ENCODE measurements at places on chromosomes 4 and X. TPM values are rescaled to one million over a fixed set of nuclear protein-coding genes. Genes with fewer than 3 reads are reported as not detected.

Gene NEXMIF
- total RNA-seq = not detected

Gene PASD1
- not detected for total RNA-seq

Gene RAB9A
- total RNA-seq = 30.7 TPM

Gene ALAS2
- not detected for total RNA-seq

GRCh38 chr4:10253765-10254164 is 137.2 kb upstream of the WDR1 start:
- no peaks in the 10 kb centered on the region for H3K36me3 ChIP-seq
- no peaks in the 10 kb centered on the region for H3K27me3 ChIP-seq
- H3K27ac ChIP-seq = no peak overlapping the region
- H3K4me3 ChIP-seq = no peak overlapping the region
- H3K4me1 ChIP-seq = no peaks in the 10 kb centered on the region

GRCh38 chr4:95764961-95765360 is 74.9 kb upstream of the PDHA2 start:
- H3K4me3 ChIP-seq = no peak overlapping the region
- H3K36me3 ChIP-seq = no peaks in the 10 kb centered on the region
- DNase-seq = no peak
- H3K4me1 ChIP-seq = 0 out of 2 replicates have a peak, but pooled peaks cover 6% of the 10 kb centered on the region
- H3K27me3 ChIP-seq = no peaks in the 10 kb centered on the region

GRCh38 chr4:123350191-123350544 is 46.4 kb upstream of the SPRY1 start:
- H3K4me3 ChIP-seq = no peak overlapping the region
- peak; percentile 40 for DNase-seq

DNA sequence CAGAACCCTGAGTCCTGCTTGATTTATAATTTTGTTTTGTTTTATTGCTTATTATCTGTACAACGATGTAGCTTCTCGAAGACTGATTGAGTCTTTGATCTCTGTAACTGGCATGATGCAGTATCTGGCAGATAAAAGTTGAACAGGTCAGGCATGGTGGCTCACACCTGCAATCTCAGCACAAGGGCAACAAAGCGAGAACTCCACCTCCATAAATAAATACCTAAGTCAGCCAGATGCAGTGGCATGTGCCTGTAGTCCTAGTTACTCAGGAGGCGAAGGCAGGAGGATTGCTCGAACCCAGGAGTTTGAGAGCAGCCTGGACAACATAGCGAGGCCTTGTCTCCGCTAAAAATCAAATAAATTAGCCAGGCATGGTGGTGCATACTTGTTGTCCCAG is 15.7 kb upstream of the WDR19 start:
- no peak overlapping the region for H3K4me3 ChIP-seq
- no peaks in the 10 kb centered on the region for H3K4me1 ChIP-seq
- H3K36me3 ChIP-seq = no peaks in the 10 kb centered on the region
- no peak for DNase-seq

DNA sequence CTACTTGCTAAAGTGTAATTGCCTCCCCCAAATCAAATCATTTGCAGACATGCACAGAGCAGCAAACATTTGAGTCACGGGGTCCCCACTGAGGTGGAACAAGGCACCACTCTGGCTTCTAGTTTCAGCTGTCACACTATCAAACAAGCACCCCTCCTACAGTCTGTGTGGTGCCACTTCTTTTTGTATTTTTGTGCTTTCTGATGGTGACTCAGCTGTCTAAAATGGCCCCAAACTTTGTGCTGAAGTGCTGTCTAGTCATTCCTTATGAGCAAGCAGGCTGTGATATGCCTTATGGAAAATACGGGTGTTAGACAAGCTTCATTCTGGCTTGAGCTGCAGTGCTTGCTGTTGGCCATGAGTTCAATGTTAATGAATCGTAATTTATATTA is 15.4 kb downstream of the IGFBP7 start:
- DNase-seq = no peak
- no peaks in the 10 kb centered on the region for H3K4me1 ChIP-seq
- no peaks in the 10 kb centered on the region for H3K36me3 ChIP-seq

DNA sequence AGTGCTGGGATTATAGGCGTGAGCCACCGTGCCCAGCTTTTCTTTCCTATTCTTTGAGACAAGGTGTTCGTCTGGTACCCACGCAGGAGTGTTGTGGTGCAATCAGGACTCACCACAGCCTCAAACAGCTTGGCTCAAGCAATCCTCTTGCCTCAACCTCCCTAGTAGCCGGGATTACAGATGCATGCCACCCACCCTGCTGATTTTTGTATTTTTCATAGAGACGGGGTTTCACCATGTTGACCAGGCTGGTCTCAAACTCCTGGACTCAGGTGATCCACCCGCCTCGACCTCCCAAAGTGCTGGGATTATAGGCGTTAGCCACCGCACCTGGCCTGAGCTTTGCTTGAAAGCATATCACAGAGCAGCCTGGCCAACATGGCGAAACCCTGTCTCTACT is 1.5 kb upstream of the CRLF2 start:
- no peaks in the 10 kb centered on the region for H3K36me3 ChIP-seq
- no peak overlapping the region for H3K27ac ChIP-seq
- H3K4me3 ChIP-seq = no peak overlapping the region
- peaks cover 12% of the 10 kb centered on the region for H3K4me1 ChIP-seq
- H3K27me3 ChIP-seq = no peaks in the 10 kb centered on the region

- H3K4me3 ChIP-seq = no peak overlapping the region
- H3K27ac ChIP-seq = no peak overlapping the region
- no peaks in the 10 kb centered on the region for H3K4me1 ChIP-seq
- no peaks in the 10 kb centered on the region for H3K36me3 ChIP-seq
- H3K27me3 ChIP-seq = no peaks in the 10 kb centered on the region
Observed at GRCh38 chr4:126238013-126238412, 923.3 kb downstream of the FAT4 start.

GRCh38 chr4:45679411-45679810 is 444.4 kb downstream of the GABRG1 start:
- no peaks in the 10 kb centered on the region for H3K27me3 ChIP-seq
- H3K4me3 ChIP-seq = no peak overlapping the region
- H3K4me1 ChIP-seq = no peaks in the 10 kb centered on the region
- no peak overlapping the region for H3K27ac ChIP-seq

DNA sequence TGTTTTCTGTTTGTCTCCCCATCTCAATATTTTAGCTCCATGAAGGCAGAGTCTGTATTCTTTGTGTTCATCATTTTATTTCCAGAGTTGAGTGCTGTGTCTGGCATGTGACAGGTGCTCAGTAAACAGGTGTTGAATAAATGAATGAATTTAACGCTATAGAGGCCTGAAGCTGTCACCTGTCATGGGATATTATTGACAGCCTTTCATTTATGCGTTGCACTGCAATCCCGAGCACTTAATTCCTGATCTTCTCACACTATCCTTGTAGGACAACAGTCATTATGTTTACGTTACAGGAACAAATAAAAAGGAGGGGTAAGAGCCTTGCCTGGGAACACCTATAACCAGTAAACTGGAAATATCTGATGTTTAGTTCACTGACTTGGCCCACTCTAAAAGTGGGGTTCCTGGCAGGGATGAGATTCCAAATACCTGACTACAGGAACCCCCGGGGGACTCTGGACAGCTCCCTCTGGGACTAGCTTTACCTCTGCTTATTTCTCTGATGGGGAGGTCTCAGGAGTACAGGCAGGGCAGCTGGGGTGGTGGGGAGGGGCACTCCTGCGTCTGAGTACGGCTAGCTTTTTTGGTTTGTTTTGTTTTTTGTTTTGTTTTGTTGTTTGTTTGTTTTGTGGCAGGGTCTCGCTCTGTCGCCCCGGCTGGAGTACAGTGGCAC is 36.6 kb downstream of the SEL1L3 start:
- H3K4me1 ChIP-seq = no peaks in the 10 kb centered on the region
- no peaks in the 10 kb centered on the region for H3K27me3 ChIP-seq
- DNase-seq = no peak
- H3K27ac ChIP-seq = no peak overlapping the region
- H3K4me3 ChIP-seq = no peak overlapping the region

DNA sequence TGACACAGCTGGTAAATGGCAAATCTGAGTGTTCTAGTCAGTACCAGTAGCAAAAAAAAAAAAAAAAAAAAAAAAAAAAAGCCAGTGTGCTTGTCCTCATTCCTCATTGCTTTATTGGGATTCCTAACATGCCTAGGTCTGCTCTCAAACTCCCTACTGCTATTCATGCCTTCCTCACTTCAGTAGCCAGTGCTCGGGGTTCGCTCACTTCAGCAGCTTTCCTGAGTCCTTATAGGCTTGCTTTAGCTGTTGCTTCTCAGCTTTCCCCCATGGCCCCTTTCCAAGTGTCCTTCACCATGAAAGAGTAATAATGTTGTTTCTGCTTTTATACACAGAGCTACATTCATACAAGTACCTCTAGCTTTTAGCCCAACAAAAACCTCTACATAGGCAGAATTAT is 30.8 kb downstream of the SLITRK2 start:
- no peak overlapping the region for H3K27ac ChIP-seq
- H3K27me3 ChIP-seq = peaks cover 5% of the 10 kb centered on the region
- DNase-seq = no peak
- no peak overlapping the region for H3K4me3 ChIP-seq
- H3K4me1 ChIP-seq = no peaks in the 10 kb centered on the region

Data from PC-9 (cell line).